ENCODE measurements at places on chromosomes 2 and 18. TPM values are rescaled to one million over a fixed set of nuclear protein-coding genes. Genes with fewer than 3 reads are reported as not detected.

ABCA12 gene
- not detected for total RNA-seq

ERBB4 gene
- total RNA-seq: 0.32 TPM

RAB6D gene
- not detected for total RNA-seq

POTEI gene
- total RNA-seq: not detected

TMEM87B gene
- total RNA-seq: 27.4 TPM

PSMA8 gene
- not detected for total RNA-seq

Data from SK-MEL-5 (cell line).